ENCODE measurements at places on chromosomes 5 and 9.

DNA sequence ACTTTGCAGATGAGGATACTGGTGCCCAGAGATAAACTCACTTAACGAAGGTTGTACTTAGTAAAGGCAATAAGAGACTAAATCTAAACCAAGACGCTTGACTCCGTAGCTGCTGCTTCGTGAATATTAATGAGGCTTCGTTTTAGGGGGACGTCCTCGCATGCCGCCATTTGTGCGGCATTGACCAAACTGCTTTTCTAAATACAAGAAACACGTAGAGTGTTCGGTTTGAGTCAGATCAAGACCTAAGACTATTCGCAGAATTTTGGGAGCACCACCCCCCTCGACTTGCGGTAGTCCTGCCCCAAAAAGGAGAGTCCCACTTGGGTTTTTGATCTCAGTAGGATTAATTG, 1.1 kb downstream of the NPM1 start:
- DNase-seq, result no peak

GRCh38 chr9:127173063-127173462, 50.6 kb upstream of the ANGPTL2 start:
- DNase-seq, result peak; percentile 53

DNA sequence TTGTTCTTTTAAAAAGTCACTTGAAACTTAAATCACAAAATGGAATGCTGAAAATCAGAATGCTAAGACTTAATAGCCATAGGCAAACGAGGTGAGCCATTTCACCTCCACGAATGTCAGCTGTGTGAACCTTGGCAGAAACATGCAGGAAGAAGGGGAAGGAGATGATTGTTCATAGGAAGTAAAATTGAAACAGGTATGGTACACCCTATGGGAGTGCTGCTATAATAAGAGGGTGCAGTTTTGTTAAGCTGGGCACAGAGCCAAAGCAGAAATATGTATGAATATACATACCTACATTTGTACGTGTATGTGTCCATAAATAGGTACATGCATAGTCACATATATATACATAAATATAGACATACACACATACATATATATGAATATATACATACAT, 51.0 kb upstream of the SPINK5 start:
- no peak for DNase-seq

GRCh38 chr9:99595796-99596195, 225.9 kb upstream of the NR4A3 start:
- DNase-seq, result no peak

GRCh38 chr9:131017067-131017466, 8.1 kb downstream of the LAMC3 start:
- no peak for DNase-seq

- no peak for DNase-seq
These were observed 95.8 kb downstream of the DAPK1 start for GRCh38 chr9:87593359-87593980.

DNA sequence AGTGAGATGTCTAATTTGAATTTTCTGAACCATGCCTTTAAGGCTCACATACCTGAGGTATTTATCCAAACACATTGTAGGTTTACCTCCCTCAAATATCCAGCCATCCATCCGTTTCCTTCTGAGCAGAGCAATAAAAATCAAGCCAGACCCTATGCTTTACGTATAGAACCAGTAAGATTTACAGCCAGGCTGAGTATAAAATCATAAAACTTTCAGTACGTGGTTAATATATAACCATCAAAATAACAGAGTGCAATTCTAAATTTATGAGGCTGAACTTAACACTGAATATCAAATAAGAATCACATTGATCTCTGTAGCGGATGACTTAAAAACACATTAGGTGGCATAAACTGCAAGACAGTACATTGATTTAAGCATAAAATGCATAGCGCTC, 877.9 kb upstream of the WWC1 start:
- no peak for DNase-seq

- DNase-seq, result no peak
These were observed 114.8 kb upstream of the FCN2 start for GRCh38 chr9:134765785-134766184.

- DNase-seq, result no peak
These were observed 1649.8 kb downstream of the EFNA5 start for GRCh38 chr5:106020894-106021293.

DNA sequence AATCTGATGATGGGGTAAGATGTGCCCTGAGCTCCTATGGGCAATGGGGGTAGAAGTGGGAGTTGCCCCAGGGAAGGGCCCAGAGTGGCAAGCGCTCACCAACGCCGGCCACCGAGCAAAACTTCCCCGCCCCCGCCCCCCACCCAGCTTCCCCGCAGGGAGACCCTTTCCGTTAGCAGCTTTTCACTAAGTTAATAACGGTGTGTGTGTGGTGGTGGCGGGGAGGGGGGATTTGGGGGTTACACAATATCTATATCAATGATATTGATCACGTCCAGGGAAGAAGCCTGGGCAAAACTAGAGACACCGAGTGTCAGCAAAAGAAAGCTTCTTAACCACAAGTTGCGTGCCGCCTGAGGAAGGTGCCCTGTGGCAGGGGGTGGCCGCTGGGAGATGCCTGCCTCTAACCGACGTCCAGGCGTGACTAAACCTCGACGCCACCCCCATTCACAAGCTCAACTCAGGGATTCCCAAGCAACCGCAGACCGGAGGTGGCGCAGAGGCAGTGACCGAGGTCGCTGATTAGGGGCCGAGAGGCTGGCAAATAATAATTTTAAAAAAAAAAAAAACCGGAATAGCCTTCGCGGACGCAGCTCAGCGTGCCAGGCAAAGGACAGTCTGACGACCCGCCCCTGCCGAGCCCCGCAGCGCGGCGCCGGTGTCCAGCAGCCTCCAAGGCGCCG, 222.6 kb downstream of the MEF2C start:
- DNase-seq, result no peak

GRCh38 chr9:118563677-118564076, 805.6 kb downstream of the BRINP1 start:
- DNase-seq, result no peak

DNA sequence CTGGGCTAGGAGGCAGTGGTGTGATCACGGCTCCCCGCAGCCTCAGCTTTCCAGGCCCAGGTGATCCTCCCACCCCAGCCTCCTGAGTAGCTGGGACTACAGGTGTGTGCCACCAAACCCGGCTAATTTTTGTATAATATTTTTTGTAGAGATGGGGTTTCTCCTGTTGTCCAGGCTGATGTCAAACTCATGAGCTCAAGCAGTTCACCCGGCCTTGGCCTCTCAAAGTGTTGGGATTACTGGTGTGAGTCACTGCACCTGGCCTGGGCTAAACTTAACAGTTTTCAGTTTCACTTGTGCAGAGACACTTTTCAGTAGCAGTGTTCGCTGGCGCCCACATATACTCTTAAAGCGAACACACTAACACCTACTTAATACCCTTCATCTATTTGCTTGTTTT, 205.6 kb upstream of the ZNF608 start:
- DNase-seq, result no peak

DNA sequence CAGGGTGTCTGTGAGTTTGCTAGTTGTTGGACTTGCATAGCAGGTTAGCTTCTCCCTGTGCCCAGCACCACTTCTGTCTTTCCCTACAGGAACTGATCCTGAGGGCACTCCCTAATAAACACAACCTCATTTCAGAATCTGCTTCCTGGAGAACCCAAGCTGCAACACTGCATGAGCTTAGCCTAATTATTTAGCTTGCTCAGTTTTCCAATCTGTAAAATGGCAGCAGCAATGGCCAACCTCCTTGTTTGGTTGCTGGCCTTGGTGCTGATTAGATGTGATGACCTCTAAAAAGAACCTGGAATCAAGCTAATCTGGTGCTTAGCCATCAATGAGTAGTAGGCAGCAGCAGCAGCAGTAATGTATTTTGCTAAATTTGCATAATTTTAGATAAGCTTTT, 133.9 kb downstream of the ADCY2 start:
- no peak for DNase-seq

DNA sequence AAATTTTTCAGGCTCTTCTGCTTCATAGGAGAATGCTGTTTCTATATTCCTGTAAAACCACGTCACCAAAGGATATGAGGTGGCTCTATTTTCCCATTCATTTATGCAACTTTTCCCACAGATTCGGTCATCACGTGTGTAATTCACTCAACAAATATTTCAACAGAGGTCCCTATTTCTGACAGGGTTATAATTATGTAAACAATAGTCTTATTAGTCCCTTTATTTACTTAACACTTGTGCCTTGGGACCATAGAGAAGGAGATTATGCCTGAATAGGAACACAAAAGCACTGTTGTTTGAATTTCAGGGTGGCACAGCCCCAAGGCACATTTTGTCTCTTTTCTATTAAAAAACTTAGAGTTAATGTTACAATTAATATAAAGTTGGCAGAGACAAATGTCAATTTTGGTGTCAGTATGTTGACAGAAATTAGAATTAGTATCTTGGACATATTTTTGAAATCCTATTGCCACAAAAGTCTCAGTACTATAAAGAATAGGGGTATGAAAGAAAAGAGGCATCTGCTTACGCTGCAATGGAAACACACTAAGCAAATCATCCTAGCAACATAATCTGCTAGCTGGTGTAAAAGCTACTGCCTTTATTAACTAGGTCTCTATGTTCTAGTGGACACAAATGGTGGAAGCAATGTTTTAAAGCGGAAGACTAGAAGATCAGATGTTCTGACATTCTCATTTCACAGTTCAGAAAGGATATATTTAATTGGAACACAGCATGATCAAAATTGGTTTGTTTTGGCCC, 229.1 kb upstream of the TBCA start:
- DNase-seq, result no peak

- no peak for DNase-seq
These were observed 475.2 kb downstream of the HINT1 start for GRCh38 chr5:130689831-130690230.

GRCh38 chr9:14310311-14310710, 3.6 kb downstream of the NFIB start:
- DNase-seq, result no peak

DNA sequence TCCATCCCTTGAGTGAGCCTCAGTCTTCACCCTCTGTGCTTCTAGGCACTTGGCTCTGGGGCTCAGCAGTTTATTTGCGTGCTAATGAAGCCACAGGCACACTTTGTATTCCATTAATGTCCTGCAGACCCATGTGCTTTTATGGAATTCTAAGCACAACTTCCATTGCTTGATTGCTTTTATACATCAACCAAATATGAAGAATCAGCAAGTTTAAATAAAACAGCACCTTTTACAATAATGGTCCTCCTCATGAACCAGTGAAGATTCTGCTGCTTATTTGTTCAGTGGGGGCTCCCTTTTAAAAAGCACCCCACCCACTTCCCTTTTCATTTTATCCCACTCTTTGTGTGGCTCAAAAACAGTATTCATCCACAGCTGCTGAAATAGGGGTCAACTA, 60.2 kb downstream of the DCP2 start:
- DNase-seq, result no peak

DNA sequence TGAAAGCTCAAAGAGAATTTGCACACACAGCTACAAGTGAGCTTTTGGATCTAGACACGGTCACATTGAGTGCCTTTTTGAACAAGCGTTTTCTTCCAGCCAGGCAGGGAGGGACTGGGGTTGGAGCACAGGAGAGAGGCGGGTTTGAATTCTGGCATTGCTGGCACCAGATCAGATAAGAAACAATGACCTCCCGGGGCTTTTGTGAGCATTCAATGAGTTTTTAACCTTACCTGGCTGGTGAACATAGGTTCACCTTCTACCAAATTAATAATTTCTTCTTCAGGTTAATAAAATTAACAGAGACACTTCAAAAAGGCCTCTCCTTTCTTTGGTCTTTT, 312.9 kb upstream of the MSX2 start:
- DNase-seq, result no peak

GRCh38 chr9:116282597-116282996, 129.0 kb downstream of the PAPPA start:
- DNase-seq, result no peak

Data from coronary artery (tissue), 2 donors.